Suprapubic skin (tissue), 4 donors: ENCODE measurements at places on chromosomes 5 and 9.

GRCh38 chr5:56612759-56613158, 202.6 kb upstream of the MAP3K1 start:
- DNase-seq: no peak

DNA sequence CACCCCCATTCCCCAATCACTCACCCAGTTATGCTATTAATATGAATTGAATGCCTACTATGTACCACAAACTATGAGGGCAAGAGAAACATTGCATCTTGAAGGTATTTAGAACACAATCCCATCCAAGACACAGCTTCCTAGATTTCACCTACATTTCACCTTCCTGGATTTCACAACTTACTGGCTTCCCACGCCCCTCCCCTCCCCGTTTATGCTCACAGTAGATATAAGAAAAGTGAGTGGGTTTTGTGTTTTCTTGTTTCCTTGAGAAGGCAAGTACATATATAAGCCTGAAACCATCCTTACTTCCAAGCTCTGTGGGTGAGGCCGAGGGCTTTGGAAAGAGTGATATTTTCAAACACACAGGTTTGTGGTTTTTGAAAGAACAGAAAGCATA, 465.0 kb downstream of the BNC2 start:
- no peak for DNase-seq

- DNase-seq: no peak
These were observed 3.3 kb downstream of the SHISAL2B start for GRCh38 chr5:64693636-64694035.

DNA sequence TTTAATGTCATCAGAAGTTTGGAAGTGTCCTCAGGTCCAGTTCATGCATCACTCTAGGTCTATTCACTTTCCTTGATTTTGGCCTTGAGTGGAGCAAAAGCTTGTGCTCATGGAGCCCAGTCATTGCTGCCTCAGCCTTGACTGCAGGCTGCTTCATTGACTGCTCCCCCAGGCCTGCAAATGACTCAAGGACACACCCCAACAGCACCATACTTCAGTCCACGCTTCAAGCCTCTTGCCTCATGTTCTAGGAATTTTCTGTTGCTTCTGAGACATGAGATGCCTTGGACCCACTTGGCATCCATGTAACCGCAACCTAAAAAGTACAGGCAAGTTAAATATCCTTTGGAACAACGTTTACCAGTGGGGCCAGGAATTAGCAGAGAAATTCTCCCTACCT, 193.7 kb downstream of the PIK3R1 start:
- DNase-seq: no peak

GRCh38 chr5:32852976-32853375, 141.9 kb downstream of the NPR3 start:
- no peak for DNase-seq

DNA sequence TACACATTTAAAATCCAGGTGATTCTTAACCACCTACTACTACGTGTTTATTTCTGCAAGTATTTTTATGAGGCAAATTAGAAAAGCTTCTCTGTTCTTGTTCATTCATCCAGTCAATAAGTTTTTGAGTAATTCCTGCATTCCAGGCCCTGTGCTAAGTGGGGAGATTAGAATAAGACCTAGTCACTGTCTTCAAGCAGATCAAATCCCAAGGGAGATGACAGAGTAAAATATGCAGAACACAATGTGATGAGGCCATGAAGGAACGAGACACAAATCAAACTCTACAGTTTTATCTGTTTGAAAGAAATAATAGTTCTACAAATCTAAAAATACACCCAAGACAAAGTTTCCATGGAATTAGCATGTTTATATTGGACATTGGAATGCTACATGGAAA, 158.8 kb downstream of the CEP120 start:
- no peak for DNase-seq

DNA sequence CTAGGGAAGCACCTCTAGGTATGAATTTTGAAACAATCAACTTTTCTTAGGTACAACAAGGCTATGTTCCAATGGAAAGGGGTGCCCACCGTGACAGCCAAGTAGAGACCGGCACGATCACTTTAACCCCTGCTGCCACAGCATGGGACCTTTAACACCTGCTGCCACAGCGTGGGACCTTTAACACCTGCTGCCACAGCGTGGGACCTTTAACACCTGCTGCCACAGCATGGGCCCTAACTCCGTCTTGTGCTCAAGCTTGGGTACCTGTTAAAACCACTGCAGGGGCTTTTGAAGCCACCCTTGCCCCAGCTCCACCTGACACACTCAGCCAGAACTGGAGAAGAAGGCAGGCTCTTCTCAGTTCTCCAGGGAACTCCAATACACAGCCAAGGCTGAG, 18.2 kb upstream of the MXD3 start:
- no peak for DNase-seq

GRCh38 chr5:1555011-1555807, 31.4 kb upstream of the LPCAT1 start:
- DNase-seq: no peak

DNA sequence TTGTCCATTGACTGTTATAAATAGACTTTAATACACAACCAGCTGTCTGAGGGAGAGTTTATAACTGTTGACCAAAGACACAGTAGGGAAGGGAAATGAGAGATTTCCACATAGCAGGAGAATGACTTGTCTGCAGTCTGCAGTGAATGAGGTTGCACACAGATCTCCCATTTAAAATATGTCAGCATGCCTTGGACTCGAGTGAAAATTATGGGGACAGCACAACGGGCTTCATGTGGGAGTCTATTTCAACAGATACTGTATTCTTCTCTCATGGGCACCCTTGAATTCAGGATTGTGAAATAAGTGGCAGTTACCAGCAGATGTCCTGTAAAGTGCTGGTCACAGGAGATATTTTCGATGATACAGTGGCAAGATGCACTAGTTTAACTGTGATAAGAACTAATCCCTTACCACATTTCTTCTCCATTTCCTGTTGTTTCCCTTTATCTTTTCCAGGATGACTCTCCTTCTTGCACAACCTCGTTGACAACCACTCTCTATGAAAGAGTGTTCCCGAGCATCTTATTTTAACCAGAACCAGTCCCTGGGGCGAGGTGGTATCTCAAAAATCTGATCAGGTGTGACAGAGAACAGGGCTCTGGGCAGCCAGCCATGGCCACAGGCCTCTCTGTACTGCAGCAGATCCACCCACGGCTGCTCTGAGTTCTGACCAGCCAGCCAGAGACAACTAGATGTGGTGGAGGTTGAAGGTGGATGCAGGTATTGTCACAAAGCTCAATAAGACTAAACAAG, 51.5 kb upstream of the MAP3K1 start:
- no peak for DNase-seq

- DNase-seq: no peak
These were observed 600.8 kb upstream of the ARRDC3 start for GRCh38 chr5:91983869-91984268.

DNA sequence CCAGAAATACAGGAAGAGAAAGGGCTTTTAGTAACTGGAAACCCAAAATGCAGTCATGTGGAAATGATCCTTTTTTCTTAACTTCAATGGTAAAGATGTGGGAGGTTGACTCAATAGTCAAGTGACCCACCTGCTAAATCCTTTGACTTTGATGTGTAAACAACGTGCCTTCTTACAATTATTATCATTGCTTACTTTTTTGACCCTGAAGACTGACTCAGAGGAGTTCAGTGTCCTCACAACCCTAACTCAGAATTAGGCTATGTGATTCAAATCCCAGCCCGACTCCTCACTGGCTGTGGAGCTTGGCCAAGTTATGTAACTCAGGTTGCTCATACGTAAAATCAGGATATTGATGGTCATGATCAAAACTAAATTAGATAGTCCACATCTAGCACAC, 27.9 kb downstream of the ANXA1 start:
- no peak for DNase-seq

DNA sequence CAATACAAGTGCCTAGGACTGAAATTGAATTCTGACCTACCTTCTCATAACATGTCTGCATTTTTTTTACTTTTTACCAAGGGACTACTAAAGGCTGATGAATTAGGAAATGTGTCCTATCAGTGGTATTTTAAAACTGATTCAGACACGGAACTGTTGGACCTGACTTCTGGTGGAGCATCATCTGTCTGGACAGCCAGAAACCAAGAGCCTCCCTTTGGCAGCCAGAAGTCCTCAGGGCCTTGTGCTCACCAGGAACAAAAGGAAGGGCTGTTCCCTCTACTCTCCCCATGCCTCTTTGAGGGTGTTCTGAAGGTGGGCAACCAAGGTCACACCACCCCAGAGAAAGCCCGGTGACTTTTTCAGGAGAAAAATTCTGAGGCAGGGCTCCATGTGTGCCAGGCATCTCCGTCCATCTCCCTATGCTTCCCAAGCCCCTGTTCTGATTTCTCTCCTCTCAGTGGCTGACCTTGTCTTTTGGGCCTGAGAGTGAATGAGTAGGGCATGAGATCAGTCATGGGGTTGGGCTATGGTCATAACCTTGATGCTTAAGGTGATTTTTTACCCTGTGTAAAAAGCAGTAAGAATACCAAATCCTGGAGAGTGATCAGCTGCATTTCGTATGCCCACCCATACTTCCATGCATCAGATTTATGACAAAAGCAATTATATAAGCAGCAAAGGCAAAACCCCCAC, 143.7 kb downstream of the SCAMP1 start:
- no peak for DNase-seq

- no peak for DNase-seq
These were observed 36.2 kb downstream of the VAV2 start for GRCh38 chr9:133955821-133956411.

DNA sequence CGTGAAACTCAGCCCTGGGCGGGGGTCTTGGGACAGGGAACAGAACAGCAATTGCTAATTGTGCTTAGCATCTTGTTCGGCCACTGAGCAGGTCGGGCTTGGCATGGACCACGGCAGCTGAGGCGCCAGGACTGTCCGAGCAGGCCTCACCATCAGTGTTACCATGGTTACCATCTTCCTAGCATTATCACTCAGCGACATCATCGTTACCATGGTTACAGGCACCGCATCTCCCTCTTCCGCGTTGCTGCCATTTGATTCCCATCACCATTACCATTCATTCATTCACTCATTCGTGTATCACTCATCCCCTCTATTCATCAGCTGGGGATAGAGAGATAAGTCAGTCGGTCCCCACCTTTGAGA, 81.0 kb upstream of the ZBTB43 start:
- DNase-seq: no peak

GRCh38 chr9:130214776-130215340, 42.7 kb downstream of the NCS1 start:
- DNase-seq: no peak

DNA sequence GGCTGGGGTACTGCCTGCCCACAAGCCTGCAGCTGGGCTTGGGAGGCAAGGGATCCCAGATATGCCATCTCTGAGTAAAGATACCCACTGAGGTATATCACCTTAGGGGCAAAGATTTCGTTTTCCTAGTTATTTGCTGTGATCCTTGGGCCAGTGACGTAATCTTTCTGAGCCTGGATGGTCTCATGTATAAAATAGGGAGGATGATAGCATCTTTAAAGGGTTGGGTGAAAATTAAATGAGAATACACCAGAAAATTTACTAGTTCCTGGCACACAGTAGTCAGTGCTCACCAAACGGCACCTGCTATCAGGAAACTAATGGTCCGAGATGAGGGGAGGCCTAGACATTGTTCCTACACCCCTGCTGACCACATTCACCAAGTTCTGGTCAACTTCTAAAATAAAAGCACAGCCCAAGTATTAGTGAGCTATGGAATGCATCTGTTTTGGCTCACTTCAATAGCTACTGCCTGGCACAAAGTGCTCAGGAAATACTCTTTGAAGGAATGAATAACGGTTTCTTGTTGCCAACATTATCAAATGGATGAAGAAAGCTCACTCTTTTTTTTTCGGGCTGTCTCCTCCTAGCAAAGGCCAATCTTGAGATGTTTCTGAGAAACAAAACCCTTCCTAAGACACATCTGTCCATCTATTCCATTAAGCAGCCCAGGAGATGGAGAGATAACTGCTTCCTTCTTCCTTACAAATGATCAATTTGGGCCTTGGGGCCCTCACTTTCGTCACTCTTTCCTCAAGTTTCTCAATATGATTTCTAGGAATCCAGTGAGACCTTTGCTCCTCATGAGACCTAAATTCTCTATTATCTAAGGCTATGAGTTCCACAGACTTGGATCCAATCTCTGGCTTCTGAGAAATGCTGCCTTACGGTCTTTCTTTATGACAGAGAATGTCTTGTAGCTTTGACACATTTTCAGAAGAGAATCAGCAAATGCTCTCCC, 98.2 kb downstream of the DPYSL3 start:
- no peak for DNase-seq

DNA sequence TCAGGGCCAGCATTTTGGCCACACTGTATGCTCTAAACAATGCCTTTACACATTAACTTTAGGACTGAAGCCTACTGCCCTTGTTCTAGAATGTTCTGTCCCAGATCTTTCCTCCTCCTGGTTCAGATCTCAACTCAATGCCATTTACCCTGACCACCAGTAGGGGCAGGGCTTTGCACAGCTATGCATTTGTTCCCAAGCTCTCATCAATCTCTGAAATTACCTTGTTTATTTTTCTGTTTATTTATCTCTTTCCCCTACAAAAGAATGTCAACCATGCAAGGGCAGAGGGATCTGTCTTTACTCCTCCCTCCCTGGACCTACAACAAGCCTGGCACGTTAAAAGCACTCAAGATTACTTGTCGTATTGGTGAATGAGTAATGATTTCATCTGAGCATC, 612.9 kb downstream of the BNC2 start:
- DNase-seq: no peak

DNA sequence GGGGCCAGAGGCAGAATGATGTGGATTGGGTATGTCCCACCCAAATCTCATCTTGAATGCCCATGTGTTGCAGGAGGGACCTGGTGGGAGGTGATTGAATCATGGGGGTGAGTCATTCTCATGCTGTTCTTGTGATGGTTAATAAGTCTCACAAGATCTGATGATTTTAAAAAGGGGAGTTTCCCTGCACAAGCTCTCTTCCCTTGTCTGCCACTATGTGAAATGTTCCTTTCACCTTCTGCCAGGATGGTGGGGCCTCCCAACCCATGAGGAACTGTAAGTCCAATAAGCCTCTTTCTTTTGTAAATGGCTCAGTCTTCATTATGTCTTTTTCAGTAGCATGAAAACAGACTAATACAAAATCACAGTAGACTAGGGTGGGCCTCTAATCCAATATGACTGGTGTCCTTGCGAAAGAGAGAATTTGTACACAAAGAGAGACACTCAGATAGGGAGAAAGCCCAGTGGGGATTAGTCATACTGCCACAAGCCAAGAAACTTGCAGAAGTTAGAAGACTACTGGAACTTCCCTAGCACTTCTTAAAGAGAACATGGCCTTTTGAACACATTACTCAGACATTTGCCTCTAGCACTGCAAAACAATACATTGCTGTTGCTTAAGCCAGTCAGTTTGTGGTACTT, 68.4 kb downstream of the ANXA1 start:
- no peak for DNase-seq

- no peak for DNase-seq
These were observed 68.5 kb downstream of the GHR start for GRCh38 chr5:42491699-42492098.

- DNase-seq: no peak
These were observed 77.2 kb upstream of the TARS1 start for GRCh38 chr5:33363537-33363936.

- no peak for DNase-seq
These were observed 53.2 kb downstream of the GALNT10 start for GRCh38 chr5:154243736-154244135.

GRCh38 chr5:83400241-83400640, 71.3 kb upstream of the VCAN start:
- DNase-seq: no peak

- DNase-seq: no peak
These were observed 20.8 kb downstream of the CNTFR start for GRCh38 chr9:34568774-34569173.

GRCh38 chr9:99867536-99867935, 38.9 kb upstream of the STX17 start:
- DNase-seq: no peak
